ENCODE measurements at places on chromosomes 1 and 21.

DNA sequence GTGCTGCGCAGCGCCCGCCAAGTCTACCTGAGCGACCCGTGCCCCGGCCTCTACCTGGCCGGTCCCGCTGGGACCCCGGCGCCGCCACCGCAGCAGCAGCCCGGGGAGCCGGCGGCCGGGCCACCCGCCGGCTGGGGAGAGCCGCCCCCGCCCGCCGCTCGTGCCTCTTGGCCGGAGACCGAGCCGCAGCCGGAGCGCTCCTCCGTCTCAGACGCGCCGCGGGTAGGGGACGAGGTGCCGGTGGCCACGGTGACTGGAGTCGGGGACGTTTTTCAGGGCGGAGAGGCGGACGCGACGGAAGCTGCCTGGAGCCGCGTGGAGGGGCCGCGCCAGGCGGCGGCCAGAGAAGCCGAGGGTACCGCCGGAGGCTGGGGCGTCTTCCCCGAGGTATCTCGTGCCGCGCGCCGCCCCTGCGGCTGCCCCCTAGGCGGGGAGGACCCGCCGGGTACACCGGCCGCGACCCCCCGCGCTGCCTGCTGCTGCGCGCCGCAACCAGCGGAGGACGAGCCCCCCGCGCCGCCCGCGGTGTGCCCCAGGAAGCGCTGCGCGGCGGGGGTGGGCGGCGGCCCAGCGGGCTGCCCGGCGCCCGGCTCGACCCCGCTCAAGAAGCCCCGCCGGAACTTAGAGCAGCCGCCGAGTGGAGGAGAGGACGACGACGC, 646 bp downstream of the IER5 start:
- DNase-seq: peak; percentile 62

DNA sequence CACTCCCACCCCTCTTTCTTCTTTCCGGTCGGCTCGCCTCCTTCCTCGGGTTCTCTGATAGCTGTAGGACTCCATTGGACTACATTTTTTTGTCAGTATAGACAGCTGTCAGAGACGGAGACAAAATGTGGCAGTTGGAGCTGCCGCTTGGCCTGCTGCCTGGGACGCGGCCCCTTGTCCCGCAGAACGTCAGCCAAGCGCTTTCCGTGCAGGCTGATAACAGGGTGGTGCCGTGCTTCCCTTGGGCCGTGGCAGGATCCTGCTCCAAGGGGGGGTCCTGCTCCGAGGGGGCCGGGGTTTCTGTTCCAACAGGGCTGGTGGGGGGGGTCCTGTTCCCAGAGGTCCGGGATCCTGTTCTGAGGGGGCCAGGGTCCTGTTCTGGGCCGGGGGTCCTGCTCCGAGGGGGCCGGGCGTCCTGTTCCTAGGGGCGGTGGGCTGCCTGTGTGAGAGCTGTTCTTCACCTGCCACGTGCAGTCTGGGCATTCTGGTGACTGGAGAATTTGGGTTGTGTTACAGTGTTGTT, 4.9 kb downstream of the SKI start:
- DNase-seq: no peak

GRCh38 chr21:29349702-29350101, 51.0 kb downstream of the BACH1 start:
- DNase-seq: no peak

DNA sequence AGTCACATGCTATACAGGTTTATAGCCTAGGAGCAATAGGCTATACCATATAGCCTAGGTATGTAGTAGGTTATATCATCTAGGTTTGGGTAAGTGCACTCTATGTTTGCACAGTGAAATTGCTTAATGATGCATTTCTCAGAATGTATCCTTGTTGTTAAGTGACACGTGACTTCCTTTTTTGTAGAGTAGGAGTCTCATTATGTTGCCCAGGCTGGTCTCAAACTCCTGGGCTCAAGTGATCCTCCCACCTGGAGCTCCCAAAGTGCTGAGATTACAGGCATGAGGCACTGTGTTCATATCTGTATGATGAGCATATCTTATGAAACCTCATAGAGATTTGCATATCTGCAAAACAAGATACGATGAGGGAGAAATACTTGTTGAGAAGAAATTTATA, 13.8 kb upstream of the ABCB10 start:
- no peak for DNase-seq

DNA sequence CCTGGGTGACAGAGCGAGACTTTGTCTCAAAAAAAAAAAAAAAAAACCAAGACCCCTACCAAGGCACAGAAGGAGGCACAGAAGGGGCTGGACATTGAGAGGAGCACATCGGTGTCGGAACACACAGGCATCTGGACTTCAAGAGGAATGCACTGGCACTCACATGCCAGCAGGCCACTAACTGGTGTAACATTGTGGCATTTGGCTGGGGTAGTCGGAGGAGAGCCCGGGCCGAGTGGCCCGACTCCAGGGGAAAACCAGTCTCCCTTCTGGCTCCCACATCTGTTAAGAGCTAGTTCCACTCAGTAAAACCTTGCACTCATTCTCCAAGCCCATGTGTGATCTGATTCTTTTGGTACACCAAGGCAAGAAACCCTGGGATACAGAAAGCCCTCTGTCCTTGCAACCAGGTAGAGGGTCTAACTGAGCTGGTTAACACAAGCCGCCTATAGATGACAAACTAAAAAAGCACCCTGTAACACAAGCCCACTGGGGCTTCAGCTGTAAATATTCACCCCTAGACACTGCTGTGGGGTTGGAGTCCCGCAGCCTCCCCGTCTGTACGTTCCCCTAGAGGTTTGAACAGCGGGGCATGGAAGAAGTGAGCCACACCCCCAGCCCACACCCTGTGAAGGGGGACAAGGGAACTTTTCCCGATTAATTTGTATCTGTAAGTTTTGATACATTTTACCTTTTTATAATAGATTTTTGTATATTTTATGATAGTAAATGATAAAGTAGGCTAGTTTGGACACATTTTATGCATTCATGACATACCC, 17.2 kb upstream of the AKIRIN1 start:
- no peak for DNase-seq

DNA sequence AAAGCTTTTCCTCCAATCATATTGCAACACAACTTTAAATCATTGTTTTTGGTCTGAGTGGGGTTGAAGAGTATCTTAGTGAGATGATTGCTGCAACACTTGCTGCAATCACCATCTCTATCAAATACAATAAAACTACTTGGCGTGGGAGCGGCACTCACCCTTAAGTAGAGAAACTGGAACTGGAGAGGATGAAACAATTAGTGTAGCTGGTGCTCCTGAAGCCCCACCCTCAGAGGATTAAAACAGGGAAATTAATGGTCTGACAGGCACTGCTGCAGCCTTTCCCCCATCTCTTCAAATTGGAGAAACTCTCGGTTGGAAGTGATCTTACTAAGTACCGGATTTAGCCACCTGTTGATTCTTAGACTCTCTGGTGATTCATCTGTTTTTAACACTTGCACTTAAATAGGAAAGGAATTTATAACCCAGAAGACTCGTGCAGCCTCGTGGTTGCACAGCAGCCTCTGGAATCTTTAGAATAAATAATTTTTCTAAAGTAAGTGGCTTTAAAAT, 80.5 kb upstream of the KIF26B start:
- no peak for DNase-seq

DNA sequence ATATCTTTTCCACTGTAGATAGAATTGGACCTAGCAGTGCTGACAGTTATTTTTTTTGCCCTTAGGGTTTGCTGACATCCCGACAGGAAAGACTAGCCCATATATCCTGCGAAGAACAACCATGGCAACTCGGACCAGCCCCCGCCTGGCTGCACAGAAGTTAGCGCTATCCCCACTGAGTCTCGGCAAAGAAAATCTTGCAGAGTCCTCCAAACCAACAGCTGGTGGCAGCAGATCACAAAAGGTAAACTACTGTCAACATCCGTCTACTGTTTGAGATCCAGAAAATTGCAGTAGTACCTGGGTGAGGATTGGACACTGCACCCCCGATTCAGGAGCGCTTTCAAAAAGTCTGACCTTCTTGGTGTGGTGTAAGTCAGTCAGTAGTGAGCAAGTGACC, 55.8 kb downstream of the CENPF start:
- DNase-seq: no peak

GRCh38 chr1:219302697-219303096, 129.0 kb downstream of the LYPLAL1 start:
- no peak for DNase-seq

DNA sequence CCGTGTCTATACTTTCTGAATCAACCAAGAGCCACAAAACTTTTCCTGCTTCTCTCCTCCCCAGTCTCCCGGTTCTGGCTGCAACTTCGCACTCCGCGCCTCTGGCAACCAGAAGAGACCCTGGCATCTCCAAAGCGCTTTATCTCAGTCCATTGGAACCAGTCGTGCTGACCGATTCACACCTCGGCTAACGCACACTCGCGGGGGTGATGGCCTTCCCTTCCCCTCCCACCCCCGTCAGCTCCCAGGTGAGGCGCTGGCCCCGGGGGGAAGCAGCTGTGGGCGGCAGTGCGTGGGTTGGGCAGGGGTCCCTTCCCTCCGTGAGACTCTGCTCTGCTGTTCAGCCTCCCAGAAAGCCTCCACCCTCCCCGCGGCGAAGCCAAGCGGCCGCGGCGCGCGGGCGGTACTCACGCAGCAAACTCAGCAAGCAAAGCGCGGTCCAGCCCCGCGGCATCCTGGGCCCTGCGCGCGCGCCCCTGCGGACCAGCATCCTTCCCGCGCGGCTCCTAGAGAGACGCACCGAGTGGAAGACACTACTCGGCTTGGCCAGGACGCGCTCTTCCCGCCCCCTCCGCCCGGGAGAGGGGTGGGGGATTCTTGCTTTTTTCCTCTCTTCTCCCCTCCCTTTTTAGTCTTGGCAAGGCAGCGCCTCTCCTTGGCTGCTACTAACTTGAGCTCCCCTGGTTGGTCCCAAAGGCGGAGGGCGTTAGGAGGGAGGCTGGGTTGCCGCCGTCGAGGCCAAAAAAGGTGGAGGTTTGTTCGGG, at the start of gene CD34:
TSS of gene CD34 (minus strand) at position 535 of the 764 bp plus-strand sequence. CDS start at position 490, 45 bp downstream.
- DNase-seq: no peak

DNA sequence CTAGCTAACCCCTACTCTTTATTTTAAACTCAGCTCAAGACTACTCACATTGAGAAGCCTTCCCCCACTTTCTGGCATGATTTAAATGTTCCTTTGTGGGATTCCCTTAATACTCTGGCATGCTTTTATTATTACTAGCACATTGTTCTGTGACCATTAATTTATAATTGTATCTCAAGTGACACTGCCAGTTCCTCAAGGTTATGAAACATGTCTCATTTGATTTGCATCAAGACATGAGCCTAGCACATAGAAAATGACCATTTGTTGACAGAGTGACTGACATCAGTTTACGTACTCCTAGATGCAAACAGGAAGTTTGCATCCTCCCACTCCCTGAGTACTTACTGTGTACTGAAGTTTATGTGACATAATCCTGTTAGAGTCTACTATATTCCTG, 15.2 kb downstream of the RGS4 start:
- no peak for DNase-seq

- no peak for DNase-seq
Measured at GRCh38 chr1:94117259-94117851, 3.6 kb downstream of the ABCA4 start.

DNA sequence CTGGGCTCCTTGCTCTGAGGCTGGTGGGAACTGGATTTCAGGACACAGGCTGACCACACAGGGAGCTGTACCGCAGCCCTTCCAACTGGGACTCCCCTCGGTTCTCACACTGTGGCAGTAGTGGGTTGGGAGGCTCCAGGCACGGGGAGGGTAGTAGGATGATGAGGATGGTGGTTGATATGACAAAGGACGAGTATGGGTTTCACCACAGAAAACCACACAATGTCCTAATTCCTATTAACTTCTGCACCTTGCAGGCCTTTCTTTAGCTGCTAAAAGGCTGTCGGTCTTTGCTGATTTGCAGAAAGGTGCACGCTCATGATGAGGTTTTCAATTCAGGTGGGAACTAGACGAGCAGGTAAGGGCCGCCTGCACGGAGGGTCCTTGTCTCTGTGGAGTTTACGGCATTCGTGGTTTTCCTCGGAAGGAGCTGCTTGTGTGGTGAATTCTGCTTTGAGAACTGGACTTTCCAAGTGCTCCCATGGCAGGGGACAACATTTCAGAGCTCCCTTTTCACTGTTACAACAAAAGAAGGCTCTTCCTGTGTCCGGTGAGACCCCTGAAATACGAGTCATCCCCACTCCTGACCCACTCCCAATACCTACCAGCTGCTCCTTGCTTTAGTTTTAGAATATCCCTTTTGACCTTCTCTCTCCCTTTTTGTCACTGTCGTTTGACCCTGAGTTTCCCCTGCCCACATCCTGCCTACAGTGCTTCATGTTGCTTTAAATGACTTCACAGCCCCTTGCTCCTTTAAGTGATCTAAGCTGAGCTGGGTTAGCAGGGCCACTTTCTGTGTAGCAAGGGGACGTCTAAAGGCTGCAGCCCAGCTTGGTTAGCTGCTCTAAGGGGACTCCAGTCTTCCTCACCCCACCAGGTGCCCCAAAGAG, 125.1 kb downstream of the MRPS6 start:
- DNase-seq: no peak

DNA sequence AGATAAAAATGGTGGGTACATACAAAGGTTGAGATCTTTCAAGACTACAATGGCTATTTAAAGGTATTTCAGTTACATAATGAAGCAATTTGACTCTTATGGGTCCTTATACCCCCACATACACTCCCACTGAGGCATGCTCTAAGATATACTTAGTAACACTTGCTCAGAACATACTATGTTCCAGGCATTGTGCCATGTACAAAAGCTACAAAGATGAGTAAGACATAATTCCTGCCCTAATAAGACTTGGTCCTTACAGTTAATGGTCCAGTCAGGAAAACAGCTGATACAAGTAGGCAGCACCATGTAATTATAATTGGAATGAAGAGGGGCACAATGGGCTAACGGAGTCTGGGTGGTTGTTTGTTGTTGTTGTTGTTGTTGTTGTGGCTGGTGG, 166.7 kb upstream of the BEND5 start:
- no peak for DNase-seq

DNA sequence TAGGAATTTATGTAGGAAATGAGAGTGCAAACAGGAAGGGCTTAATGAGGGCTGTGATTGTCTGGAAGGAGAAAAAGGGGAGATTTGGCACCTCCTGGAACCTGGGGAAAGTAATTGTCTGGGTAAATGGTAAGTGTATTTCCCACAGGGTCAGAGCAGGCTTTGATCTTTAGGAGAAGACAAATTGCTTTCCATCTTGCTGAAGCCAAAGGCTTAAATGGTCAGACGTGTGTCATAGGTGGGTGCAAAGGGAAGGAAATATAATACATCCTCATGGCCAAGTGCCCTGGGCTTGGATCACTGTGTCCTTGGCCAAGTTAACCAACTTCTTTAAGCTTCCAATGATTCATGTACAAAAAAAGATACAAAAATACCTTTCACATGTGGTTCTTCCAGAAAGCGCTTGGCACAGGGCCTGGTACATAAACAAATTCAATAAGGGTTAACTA, 1.3 kb upstream of the DUSP23 start:
- no peak for DNase-seq

- no peak for DNase-seq
Measured at GRCh38 chr1:160007577-160008200, 24.1 kb downstream of the PIGM start.
